HEK293T (cell line): ENCODE measurements at places on chromosomes 7 and 10.

- DNase-seq, result no peak
Measured at GRCh38 chr7:35007768-35008167, 29.5 kb downstream of the DPY19L1 start.

DNA sequence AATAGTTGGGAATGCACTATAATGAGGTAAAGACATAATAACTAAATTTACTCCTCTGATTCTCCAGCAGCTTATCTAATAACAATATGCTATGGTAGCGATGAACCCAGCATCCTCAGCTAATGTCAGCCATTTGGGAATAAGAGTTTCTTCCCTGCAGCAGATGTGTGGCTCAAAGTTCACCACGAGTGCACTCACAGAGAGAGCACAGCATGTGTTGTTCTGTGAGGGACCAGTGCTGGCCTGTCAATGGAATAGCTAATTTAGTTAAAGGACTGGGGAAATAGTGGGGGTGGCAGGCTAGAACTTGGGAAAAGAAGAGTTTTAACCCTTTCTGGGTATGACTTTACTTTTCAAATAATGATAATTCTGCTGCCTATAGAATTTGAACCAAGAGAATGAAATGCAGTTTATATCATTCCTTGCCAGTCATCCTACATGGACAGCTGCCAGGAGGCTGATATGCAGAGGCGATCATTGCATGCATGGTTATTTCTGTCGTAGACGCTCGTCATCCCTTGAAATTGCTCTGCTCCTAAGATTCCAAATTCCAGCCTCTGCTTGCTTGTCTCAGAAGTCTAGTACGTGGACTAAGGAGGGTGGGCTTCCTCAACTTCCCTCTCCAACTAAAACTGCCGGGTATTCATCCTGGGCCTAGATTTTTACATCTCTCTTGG is 355.6 kb downstream of the RNLS start:
- DNase-seq, result no peak

- DNase-seq, result no peak
Measured at GRCh38 chr7:5424749-5425506, 1.3 kb upstream of the TNRC18 start.

- DNase-seq, result no peak
Measured at GRCh38 chr7:21731977-21732376, 189.1 kb downstream of the DNAH11 start.

DNA sequence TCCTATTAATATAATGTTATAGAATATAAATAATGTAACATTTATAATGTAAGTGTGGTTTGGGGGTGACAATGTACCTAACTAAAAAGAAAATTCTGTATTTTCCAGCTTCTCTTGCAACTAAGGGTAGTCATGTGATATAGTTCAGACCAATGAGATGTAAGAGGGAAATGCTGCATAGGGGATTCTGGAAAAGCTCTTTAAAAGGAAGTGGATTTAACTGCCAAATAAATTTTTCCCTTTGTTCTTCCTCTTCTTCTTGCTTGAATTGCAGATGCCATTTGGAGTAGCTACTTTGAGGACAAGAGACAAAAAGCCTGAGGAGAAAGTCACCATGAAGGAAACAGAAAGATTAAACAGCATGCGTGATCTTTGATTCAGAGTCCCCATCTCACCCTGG is 194.3 kb downstream of the PTEN start:
- no peak for DNase-seq

DNA sequence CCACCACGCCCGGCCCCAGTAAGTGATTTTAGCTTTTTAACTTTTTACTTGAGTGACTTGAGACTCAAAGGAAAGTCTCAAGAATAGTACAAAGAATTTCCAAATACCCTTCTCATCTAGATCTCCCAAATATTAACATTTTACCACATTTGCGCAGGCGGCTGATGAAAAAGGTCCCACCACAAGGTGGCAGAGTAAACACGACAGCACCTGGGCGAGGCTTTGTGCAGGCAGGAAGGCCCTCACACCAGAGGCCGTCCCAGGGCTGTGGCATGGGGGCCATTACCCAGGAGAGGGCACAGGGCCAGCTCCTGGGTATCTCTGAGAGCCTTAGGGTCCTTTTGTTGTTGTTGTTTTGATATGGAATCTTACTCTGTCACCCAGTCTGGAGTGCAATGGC is 50.0 kb upstream of the WIPI2 start:
- no peak for DNase-seq

DNA sequence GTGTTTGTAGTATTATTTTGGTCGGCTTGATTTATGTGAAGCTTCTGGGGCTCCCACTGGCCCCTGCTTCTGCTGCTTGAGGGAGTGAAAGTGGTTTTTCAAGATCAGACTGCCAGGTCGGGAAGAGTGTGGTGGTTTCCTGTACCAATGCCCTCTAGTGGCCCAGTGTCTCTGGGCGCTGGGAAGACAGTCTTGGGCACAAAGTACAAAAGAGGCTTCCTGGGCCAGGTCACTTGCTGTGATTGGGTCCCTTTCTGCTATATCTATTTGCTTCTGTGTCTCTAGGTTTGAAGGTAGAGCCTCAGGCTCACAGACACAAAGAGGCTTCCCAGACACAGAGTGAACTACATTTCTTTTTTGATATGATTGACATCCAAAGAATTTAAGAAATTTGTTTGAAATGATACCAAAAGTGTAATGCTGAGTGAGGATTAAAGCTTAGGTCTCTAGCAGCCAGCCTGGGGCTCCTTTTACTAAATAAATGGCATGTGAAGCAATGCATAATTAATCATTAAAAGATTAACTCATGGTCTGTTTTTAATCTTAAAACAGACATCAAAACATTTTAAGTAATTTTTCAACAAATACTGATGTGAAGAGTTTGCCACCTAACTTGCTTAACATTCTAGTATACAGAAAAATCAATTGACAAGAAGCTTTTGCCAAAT is 36.3 kb downstream of the ABCB1 start:
- DNase-seq, result peak; percentile 40

- no peak for DNase-seq
Measured at GRCh38 chr10:16745061-16745460, 72.2 kb downstream of the RSU1 start.

DNA sequence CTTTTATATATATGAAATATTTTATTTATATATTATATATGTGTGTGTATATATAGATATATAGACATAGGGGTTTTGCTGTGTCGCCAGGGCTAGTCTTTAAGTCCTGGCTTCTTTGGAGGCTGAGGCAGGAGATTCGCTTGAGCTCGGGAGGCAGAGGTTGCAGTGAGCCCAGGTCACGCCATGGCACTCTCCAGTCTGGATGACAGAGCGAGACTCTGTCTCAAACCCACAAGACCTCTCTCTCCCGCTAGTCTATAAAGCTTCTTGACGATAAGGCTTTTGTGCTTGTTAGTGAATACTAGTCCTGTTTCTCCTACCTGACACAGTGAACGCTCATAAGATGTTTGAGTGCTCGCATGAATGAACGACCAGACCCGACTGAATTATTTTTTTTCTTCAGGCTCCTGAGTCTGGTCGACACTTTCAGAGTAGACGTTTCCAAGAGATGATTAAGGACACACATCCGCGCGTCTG is 577 bp upstream of the DDX21 start:
- peak; percentile 13 for DNase-seq

- no peak for DNase-seq
Measured at GRCh38 chr10:47029181-47030009, 118.2 kb downstream of the PTPN20 start.

- no peak for DNase-seq
Measured at GRCh38 chr10:88661018-88661417, 3.2 kb upstream of the LIPF start.

DNA sequence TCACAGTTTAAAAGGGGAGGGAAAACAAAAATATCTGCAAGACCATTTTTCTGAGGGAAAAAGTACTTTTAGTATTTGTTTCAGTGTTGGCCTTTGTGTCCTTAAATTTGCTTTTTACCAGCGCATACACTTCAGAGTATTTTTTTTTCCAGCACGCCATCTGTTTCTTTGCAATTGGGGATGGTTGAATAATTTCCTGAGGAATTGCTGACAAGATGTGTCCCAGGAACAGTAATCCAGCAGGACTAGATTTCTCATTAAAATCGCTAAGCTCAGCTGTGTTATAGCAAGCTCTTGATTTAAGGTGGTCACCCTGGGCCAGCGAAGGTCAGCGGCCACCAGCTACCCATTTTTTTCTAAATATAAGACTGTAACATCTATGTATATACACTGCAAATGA is 156.9 kb upstream of the RHOBTB1 start:
- no peak for DNase-seq

DNA sequence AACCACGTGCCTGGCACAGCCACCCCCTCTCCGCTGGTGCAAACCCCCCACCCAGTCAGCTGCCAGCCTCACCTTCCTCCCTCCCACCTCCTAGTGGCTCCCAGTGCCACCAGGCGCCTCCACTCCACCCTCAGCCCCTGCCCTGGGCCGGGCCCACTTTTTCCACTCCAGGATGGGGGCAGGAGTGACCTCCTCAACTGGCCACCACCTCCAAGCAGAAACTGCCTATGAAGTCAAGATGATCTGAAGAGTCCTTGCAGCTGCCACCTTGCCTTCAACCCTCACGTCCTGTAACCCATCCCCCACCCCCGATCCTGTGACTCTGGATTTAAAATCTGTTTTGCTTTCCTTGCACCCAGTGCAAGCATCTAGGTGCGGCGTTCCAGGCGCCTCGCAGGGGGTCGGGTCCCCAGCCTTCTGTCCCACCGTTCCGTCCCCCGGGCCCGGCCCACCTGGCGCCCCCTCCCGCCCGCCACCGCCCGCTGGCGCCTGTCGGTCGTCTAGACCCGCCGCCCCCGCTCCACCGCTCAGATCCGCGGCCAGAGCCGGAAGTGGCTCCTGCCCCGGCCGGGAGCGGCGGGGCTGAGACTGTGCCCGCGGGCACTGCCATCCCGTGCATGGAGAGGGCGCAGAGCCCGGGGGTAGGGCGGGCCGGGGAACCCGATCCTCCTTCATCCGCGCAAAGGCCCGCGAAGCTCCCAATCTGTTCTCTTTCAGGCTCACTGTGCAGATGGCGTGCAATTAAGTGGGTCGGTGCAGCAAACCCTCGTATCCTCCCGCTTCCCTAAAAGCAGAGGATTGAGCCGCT is 51.2 kb upstream of the GTF2I start:
- peak; percentile 42 for DNase-seq

DNA sequence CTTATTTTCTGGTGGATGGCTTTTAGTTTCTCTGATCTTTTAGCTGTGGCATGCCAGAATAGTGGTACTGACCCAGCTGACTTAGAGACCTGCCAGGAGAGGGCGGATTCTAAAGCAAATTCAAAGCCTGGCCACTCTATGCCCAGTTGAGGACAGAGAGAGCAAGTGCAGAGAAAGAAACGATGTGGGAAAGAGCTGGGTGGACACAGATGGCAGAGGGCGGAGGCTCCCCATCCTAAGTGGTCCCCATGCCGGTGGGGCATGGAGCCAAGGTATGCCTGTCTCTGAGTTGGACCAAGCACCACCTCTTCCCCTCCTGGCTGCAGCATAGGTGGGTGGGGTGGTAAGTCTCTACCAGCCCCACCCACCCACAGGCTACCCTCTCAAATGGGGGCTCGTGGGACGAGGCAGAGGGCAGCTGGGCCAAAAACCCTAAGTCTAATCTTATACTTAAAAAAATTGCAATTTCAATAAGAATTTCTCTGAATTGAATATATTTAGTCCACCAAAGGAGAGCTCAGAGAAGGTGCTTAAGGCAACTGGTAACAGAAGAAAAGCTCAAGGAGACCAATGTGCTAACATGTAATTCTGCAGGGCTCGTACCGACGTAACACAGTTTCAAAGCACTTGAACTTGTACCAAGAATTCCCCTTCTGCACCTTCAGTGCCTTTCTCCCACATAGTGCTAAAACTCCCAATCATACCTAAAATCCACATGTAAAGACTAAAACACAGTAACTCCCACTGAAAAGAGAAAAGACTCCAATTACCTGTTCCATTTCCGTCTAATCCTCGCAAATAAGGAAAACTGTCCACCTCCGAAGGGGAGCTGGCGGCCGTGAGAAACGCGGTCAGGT is 85.7 kb upstream of the NMT2 start:
- no peak for DNase-seq

GRCh38 chr7:101816595-101817470 is 593 bp upstream of the CUX1 start:
- peak; percentile 43 for DNase-seq

DNA sequence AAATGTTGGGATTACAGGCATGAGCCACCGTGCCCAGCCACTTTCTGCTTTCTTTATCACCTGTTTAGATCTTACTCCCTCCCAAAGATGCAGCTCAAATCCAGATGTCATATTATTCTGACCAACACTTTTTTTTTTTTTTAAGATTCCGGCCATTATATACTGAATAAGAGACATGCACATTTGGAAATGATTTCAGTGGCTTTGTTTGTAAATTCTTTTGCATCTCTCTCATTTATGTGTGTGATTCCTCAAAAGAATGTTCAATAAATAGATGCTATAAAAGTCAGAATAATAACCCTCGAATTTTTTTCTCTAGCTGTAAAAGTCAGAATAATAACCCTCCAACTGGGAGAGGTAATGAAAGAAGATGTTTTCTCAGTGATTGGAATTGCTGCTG is 25.4 kb downstream of the HECW1 start:
- no peak for DNase-seq

DNA sequence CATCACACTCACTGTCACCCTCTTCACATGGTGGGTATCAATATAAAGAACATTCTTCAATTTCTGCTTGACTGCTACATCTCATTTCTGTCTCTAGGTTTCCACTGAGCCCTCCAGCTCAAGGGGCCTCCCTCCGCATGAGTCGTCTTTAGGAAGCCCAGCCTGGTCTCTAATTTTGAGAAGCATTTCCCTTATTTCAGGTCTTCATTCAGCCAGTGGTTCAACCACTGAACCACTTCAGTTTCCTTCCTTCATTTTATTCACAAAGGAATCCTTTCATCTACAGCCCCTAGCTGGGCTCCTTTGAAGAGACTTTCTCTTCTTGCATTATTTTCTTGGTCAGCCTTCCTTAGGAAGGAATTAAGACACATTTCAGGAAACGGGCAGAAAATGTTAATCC is 257.4 kb downstream of the KCNMA1 start:
- DNase-seq, result no peak

GRCh38 chr7:101629171-101629570 is at the start of gene MYL10:
TSS of gene MYL10 (minus strand) at chr7:101629296. CDS start at chr7:101629118, 178 bp downstream.
- no peak for DNase-seq

DNA sequence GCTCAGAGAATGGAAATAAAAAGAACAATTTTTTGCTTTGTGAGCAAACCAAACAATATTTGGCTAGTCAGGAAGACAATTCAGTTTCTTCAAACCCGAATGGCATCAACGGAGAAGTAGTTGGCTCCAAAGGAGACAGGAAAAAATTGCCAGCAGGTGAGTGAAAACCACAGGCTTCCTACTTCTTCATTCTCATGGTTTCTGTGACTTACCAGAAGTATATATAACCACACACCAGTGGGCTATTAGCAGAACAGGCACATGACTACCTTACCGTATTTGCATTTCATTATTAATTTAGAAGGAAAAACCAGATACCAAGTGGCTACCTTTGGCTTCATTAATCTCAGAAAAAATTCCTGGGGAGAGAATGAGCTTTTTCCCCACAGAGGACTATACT is 8.8 kb downstream of the TDRD1 start:
- DNase-seq, result no peak
